NB4 (cell line): ENCODE measurements at places on chromosomes 4 and X.
A peak's percentile ranks its signal among the peaks of the same experiment; 100 is the strongest.

DNA sequence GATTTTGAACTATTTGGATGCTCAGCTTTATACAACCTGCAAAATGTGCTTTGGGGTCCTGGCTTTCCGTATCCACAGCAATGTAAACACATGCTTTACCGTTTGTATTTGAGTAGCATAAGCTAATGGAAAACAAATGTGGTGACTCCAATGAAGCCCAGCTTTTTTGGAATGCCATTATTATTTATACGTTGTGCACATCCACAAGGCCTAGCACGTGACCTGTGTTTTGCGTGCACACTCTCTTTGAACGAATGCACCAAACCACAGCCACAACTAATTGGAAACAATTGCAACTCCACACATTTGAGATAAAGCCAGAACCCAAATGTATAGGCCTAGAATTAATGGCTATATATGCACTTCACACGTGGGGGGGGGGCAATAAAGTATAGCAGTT lies 189.5 kb upstream of the GPC4 start:
- no peak for DNase-seq

GRCh38 chr4:38759113-38759789 lies 23.5 kb downstream of the TLR10 start:
- peak; percentile 84 for DNase-seq

DNA sequence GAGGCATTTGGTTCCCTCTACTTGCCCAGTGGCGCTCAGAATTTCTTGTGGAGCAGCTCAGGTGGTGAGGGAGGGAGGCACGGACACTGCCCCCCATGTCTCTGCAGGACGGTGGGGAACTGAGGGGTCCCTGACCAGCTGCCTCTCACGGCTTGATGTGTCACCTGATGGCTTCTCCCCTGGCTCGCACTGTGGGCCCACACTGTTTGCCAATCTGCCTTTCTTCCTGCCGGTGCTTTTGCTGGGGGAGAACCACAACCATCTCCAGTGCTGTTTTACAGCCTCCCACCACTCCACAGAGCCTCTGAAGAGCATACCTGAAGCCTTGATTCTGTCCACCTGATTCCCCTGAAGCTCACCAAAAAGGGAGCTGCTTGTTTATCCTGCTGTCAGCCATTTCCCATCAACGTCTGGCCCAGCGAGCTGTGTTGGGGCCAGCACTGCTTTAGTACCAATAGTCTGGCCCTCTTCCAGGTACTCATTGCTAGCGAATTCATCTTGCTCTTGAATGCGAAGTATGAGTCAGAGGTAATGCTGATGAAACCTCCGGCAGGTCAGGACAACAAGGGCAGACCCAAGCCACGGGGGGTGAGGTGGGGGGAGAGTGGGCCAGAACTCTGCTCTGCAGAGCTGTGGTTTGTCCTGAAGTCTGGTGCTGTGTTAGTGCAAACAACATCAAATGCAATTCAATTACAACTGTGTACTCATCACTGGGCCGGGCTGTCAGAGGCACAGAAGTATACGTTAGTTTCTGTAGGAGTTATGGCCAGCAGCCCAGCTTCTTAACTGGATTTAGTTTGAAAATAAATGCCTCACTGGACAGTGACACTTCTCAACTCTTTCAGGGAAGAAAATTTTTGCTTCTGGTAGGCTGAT lies 208.3 kb upstream of the JADE1 start:
- DNase-seq = peak; percentile 27

- no peak for DNase-seq
Observed at GRCh38 chr4:66097218-66097617, 426.9 kb upstream of the EPHA5 start.

DNA sequence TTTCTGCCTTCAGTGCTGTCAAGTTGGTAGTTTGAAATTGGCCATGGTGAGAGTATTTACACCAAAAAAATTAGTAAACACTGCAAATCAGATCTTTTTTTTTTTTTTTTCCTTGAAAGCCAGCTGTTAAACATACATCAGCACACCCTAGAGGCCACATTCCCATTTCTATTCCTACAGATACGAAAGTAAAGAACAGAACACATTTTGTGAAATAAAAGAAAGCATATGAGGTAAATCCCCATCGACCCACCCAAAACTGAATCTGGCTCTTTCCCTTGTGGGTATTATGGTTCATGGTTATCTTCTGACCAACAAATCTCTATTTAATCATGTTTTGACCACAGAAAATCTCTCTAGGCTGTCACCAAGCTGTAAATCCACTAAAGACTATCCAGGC lies 41.8 kb upstream of the AP1AR start:
- DNase-seq = no peak

- DNase-seq = no peak
Observed at GRCh38 chr4:108811486-108811885, 48.6 kb upstream of the ETNPPL start.

DNA sequence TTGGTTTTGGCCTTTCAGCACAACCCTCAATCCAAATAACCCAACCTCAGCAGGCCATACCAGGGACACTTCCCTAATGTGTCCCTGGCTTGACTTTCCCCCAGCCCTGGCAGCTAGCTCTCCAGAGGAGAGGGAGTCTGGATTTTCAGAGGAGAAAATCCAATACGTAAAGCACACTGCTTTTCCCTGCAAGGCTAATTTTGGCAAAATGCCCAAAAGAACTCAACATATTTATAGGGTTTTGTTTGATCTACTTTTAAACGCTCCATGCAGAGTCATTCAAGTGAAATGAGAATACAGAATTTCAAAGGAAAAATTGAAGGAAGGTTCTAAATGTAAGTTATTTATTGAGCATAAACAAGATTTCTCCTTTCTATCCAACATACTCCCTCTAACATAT lies 167.2 kb downstream of the SH3KBP1 start:
- no peak for DNase-seq

DNA sequence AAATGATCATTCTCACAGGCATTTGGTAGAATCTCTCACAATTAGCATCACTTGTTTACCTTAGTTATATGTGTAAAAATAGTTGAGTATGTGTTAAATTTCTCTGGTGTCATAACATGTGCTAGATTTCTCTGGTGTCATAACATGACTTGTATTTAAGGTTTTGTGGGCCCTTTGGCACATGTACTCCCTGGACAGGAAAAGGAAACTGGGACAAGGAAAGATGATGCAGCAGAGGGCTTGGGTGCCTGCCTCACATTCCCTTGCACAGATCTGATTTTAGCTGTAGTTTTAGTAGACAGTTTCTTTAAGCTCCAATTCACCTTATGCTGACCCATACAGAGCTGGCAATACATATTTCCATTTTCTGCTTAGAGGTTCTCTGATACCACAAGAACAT lies 726.0 kb downstream of the C4orf33 start:
- no peak for DNase-seq

- DNase-seq = no peak
Observed at GRCh38 chrX:40694802-40695201, 40.5 kb downstream of the MED14 start.

GRCh38 chrX:45807572-45808425 lies 607.1 kb upstream of the DIPK2B start:
- DNase-seq = peak; percentile 74

GRCh38 chrX:123513585-123514278 lies 219.1 kb downstream of the THOC2 start:
- DNase-seq = no peak
